Testis (tissue), 5 donors: ENCODE measurements at places on chromosomes 1 and 21.
A peak's percentile ranks its signal among the peaks of the same experiment; 100 is the strongest.

GRCh38 chr1:217965156-217965786 is 319.8 kb upstream of the RRP15 start:
- DNase-seq = no peak
- H3K4me3 ChIP-seq = no peak overlapping the region
- H3K27me3 ChIP-seq = no peaks in the 10 kb centered on the region
- H3K27ac ChIP-seq = no peak overlapping the region

DNA sequence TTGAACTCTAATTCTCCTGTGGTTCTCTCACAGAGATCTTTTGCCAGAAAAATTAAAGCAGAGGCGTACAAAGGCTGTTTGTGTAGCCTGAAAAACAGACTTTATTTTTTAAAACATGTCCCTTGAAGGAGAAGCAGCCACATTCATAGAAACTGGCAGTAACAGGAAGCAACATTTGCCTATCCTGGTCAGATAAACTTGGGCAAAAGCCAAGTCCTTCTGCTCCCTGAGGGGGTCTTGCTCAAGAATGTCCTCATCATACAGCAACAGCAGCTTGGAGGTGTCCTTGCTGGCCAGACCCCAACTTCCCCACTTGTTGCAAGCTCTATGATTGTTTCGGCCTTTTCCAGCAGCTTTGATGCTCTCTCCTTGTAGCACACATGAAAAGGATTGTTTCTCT is 36.3 kb downstream of the MSTO1 start:
- H3K27ac ChIP-seq = no peak overlapping the region
- H3K4me1 ChIP-seq = no peaks in the 10 kb centered on the region
- DNase-seq = no peak
- no peak overlapping the region for H3K4me3 ChIP-seq

GRCh38 chr1:230274254-230274653 is 151.9 kb downstream of the PGBD5 start:
- no peak overlapping the region for H3K4me3 ChIP-seq
- H3K27ac ChIP-seq = no peak overlapping the region
- no peaks in the 10 kb centered on the region for H3K27me3 ChIP-seq
- H3K4me1 ChIP-seq = no peaks in the 10 kb centered on the region

GRCh38 chr1:32893198-32894018 is 7.1 kb downstream of the HPCA start:
- no peaks in the 10 kb centered on the region for H3K36me3 ChIP-seq
- H3K27me3 ChIP-seq = no peaks in the 10 kb centered on the region
- peaks cover 7% of the 10 kb centered on the region for H3K4me1 ChIP-seq
- no peak overlapping the region for H3K27ac ChIP-seq
- H3K4me3 ChIP-seq = peak overlapping the region; percentile 48

DNA sequence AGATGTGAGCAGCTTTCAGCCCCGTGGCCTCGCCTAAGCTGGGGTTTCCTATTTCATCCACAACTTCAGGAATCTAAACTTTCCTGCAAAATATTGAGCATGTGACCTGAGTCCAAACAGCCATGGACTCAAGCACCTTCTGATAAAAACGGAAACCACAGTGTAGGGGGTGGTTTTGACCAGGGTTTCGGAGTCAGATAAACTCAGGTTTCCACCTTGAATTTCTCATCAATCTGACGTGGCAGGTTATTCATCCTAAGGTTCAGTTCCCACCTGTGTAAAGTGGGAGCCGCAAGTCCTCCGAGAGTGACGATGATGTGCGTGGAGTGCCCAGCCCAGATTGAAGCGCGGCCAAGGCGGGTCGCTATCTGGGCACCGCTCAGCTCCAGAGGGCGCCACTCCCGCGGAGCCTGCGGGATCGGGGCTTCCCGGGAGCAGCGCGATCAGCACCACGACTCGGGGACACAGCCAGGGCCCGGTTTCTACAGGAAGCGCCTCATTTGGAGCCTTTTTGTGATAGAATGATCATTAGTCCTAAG is 871 bp upstream of the ETS2 start:
- no peaks in the 10 kb centered on the region for H3K36me3 ChIP-seq
- peak overlapping the region; percentile 82 for H3K4me3 ChIP-seq
- no peaks in the 10 kb centered on the region for H3K27me3 ChIP-seq
- peak; percentile 74 for DNase-seq

- no peak overlapping the region for H3K27ac ChIP-seq
- H3K4me1 ChIP-seq = no peaks in the 10 kb centered on the region
- no peak for DNase-seq
Observed at GRCh38 chr1:202843081-202843480, 32.3 kb downstream of the PCAT6 start.

- H3K36me3 ChIP-seq = no peaks in the 10 kb centered on the region
- no peak overlapping the region for H3K27ac ChIP-seq
- H3K27me3 ChIP-seq = no peaks in the 10 kb centered on the region
- no peak overlapping the region for H3K4me3 ChIP-seq
- no peak for DNase-seq
Observed at GRCh38 chr1:2425892-2426291, 13.5 kb upstream of the PEX10 start.

DNA sequence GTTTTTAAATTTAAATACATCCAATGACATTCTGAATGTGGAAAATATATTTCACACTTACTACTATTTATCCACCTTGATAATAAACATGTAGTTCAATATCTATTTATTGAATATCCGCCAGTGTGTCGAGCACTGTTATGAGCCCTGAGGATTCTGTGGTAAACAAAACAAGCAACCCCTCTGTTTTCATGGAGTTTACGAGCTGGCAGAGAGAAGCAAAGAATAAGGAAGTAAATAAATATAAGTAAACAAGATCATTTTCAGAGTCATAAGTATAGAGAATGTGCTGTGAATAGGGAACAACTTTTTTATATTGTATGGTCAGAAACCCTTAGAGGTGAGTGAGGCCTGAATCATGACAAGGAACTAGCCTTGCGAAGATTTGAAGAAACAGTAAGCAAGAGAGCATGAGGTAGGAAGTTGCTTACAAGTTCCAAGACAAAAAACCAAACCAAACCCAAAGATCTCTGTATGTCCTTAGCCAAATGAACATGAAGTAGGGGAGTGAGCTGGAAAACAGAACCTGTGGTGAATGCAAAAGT is 6.4 kb upstream of the SERBP1 start:
- H3K27ac ChIP-seq = no peak overlapping the region
- DNase-seq = no peak
- no peak overlapping the region for H3K4me3 ChIP-seq
- H3K4me1 ChIP-seq = no peaks in the 10 kb centered on the region

GRCh38 chr1:167996266-167996665 is 59.4 kb upstream of the MPC2 start:
- H3K4me1 ChIP-seq = no peaks in the 10 kb centered on the region
- no peak overlapping the region for H3K27ac ChIP-seq
- H3K27me3 ChIP-seq = no peaks in the 10 kb centered on the region
- no peak overlapping the region for H3K4me3 ChIP-seq

- H3K27ac ChIP-seq = no peak overlapping the region
- no peaks in the 10 kb centered on the region for H3K27me3 ChIP-seq
- DNase-seq = no peak
- no peaks in the 10 kb centered on the region for H3K36me3 ChIP-seq
Observed at GRCh38 chr1:20223106-20223505, 36.8 kb upstream of the PLA2G2C start.

DNA sequence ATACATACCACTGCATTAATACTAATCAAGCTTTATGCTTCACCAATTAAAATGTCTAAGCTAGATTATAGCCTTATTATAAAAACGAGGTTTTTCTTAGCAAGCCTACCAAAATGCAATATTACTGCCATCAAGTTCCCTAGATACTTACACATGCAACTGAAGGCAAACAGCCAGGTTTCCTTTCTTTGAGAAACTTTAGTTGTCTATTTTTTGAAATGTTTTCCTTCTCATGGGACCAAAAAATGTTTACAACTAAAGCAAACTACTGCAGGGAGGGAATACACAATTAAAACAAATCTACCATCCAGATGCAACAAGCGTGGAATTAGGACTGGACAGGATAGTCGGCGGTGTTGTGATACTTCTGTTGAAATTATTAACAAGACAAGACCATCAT is 1.3 kb downstream of the ZNF644 start:
- no peak for DNase-seq
- H3K4me3 ChIP-seq = no peak overlapping the region
- no peaks in the 10 kb centered on the region for H3K4me1 ChIP-seq
- H3K27me3 ChIP-seq = no peaks in the 10 kb centered on the region

DNA sequence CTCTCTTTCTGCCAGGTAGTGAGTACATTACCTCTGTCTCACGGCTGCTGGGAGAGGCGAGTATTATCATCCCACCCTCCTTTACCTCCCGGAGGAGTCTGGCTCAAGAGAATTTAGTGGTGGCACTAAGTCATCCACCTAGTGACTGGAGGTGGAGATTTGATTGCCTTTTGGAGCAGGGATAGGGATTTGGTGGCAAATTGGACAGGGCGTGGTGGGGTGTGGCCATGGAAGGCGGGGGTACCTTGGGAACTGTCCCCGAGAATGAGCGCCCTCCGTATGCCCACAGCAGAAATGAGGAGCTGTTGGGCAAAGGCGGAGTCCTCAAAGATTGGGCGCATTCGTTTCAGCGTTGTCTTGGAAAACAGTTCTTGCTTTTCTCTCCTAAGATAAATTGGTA is 32.1 kb upstream of the HMGN1 start:
- H3K4me1 ChIP-seq = peaks cover 8% of the 10 kb centered on the region
- H3K27ac ChIP-seq = peak overlapping the region; percentile 89
- peak; percentile 27 for DNase-seq
- peak overlapping the region; percentile 82 for H3K4me3 ChIP-seq
- no peaks in the 10 kb centered on the region for H3K36me3 ChIP-seq

GRCh38 chr21:16095005-16095404 is 365.2 kb downstream of the USP25 start:
- no peak overlapping the region for H3K27ac ChIP-seq
- DNase-seq = no peak
- H3K36me3 ChIP-seq = no peaks in the 10 kb centered on the region
- no peaks in the 10 kb centered on the region for H3K27me3 ChIP-seq
